ENCODE measurements at places on chromosomes 4 and X.

DNA sequence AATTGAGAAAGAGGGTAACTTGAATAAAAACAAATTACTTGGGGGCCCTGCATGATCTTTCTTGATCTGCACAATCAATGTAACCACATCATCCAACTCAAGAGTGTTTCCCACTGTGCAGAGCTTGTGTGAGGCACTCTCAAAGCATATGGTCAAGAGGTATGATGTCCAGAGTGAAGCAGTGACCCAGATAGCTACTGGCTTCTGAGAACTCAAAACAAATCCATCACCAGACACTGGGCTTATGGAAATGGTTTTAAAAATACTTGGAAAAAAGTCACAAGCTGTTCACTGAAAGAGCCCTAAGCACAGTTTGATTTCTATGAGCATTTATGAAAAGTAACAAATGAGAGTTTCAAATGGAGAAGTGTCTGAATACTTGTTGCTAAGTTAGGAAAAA, 361.0 kb downstream of the GRXCR1 start:
- DNase-seq = no peak

DNA sequence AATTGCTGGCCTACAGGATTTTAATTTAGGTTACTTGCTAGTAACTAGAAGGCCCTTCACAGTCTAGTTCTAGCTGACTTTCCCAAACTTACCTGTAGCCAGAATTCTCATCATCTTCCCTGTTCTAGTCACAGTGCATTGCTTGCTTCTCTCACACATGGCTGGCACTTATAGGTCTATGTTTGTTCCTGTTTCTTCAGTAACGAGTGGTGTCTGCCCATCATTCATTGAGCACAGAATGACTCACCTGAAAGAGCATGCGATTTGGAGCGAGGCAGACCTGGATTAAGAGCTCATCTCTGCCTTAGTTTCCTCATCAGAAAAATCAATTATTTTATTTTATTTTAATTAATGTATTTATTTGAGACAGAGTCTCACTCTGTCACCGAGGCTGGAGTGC, 201.7 kb upstream of the ANK2 start:
- no peak for DNase-seq

DNA sequence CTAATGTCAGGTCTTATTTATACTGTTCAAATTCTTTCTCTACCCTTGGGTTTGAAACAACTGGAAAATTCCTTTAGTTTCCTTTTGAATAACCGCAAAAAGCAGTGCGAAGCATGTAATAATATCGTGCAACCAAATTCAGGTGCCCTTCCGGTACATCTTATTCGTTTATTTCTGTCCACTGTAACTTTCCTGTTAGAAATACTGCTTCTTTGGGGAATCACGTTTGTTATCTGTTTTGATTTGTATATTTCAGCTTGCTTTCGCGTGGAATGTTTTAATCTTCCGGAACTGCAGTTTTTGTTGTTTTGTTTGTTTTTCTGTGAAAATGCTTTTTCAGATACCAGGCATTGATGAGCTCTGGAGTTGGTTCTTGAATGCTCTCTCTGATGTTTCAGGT, 85.7 kb upstream of the HPRT1 start:
- DNase-seq = no peak

DNA sequence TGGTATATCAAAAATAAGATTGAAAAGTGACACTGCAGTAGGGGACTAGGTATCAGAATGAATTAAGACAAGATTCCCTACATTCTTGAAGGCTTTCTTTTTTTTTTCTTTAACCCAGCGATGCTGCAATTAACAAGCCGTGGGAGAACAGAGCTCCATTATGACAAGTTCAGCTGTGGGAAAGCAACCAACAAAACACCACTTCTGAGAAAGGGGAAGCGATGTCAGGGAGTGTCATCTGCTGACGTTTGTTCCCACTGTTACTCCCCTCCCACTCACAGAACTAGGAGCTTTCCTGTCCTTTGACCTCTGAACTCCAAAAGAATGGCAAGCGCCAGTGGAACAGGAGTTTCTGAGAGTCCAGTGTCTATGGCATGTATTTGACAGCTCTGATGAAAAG, 90.2 kb upstream of the SLITRK2 start:
- peak; percentile 79 for DNase-seq

DNA sequence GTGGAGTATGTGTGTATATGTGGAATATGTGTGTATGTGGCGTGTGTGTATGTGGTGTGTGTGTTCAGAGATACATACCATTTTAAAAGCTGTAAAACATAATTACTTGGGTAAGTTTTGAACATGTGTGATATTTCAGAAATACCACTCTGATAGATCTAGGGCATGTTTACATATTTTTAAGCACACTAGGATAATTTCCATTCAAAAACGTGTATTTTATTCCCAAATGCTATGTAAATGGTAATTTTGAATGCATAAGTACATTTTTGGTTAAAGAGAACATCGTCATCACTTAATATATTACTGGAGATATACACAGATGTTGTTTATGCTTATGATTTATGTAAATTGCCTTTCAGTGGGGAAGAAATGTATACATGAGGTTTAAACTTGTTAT, 34.7 kb upstream of the SHISA3 start:
- no peak for DNase-seq

DNA sequence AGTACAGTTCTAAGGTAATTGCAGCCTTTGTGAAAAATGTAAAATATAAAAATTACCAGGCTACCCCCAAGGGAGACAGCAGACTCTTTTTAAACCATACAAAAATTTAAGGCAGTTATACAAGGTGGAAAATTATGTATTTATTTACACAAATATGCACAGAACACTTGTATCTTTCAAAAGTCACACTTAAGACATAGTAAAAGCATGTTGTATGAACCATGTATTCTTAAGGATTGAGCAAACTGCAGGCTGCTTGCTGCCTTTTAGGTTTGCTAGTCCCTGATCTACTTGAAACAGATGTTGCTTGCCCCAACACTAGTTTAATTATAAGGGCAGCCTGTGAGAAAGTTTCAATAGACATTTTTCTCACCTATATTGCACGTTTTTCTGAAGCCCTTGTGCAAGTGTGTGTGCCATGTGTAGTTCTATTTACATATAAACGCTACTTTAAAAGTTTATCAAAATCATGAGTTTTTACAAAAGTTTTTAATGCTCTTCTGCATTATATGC, 72.8 kb downstream of the PRSS12 start:
- DNase-seq = no peak

GRCh38 chrX:19747652-19748610, 139.5 kb downstream of the SH3KBP1 start:
- no peak for DNase-seq

DNA sequence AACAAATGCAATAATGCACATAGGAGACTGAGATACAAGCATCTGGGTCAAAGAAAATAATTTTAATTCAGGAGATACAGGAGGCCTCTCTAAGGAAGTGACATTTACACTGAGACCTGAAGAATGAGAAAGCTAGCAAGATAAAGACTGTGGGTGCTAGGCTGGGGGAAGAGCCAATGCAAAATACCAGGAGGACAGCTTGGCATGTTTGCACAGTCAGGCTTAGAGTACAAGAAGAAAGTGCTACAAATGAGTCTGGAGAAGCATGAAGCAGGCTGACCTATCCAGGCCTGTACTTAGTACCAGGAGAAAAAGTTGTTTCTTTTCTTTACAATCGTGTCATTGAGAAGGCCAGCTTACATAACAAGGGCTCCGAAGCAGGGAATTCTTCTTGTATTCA, 56.9 kb downstream of the GABRB1 start:
- no peak for DNase-seq

DNA sequence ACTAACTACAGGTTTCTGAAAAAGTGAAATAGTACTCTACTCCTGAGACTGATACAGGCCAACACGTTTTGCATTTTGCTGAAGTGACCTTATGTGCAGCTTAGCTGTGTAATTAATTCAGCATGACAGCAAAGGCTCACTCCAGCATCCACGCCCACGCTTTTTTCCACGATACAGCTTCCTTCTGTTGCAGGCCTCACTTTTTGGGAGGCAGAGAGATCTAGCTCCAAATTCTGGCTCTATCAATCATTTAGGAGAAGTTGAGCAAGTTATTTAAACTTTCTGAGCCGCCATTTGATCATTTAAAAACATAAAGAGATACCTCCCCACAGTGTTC, 160.3 kb downstream of the AFAP1 start:
- no peak for DNase-seq

GRCh38 chrX:19682712-19683331, 167.5 kb upstream of the MAP3K15 start:
- DNase-seq = peak; percentile 27

DNA sequence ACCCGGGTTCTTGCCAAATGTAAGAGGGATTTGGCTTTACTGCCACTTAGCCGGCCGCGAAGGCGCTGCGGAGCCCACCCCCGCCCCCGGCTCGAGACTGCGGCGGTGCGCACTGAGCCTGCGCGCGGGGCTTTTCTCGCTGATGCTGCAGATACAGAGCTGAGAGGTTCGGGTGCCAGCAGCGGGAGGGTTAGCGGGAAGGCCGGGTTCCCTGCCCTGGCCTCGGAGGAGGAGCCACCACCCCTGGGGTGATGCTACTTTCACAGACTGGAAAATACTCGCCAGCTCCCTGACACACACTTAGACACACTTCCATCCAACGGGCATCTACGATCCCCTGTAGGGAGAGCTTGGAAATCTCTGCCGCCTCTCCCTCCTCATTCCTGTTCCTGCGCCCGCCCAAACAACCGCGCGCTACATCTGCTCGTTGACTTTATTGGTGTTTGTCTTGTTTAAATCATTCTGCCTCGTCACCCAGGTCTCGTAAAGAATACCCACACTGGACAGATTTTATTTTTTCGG, 2.1 kb upstream of the PCDH7 start:
- peak; percentile 70 for DNase-seq

GRCh38 chr4:8473920-8474590, 33.5 kb downstream of the TRMT44 start:
- DNase-seq = no peak

- DNase-seq = no peak
Measured at GRCh38 chr4:139457318-139457717, 3.4 kb downstream of the RAB33B start.

DNA sequence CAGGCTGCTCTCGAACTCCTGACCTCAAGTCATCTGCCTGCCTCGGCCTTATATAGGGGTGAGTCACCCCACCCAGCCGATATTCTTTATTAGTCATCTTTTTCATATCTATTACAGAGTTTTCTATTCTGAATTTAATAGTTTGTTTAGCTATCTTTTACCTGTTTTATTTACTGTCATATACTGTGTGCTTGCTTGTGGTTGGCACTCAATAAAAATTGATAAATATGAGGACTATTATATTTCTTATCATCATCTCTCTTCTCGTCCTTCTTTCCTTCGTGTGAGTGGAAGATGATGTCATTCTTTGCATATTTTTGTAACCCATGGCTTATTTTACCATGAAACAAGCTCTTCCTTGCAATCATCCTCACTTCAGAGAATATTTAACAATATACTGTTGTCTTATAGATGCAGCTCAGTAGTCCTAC, 265.5 kb downstream of the ARHGAP24 start:
- DNase-seq = no peak

GRCh38 chr4:122772311-122772710, 39.8 kb downstream of the BBS12 start:
- no peak for DNase-seq

DNA sequence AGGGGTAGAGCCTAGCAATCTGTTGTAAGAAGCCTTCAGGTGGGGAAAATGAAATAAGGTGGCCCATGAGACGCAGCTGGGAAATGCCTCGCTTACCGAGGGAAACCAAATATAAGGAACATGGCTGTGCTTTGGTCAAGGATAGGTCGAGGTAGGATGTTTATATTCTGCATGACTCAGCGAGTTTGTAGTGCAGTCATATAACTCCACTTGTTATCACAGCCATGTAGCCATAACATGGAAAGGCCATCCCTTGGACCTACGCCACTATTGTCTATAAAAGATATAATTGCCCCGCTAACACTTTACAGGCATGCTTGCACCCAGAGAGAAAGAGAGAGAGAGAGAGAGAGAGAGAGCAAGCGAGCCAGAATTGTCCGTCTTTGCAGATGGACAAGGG, 80.9 kb upstream of the GLRA2 start:
- DNase-seq = no peak

GRCh38 chr4:113837397-113837796, 75.9 kb upstream of the CAMK2D start:
- peak; percentile 22 for DNase-seq

GRCh38 chr4:165331823-165332222, 4.4 kb downstream of the MSMO1 start:
- no peak for DNase-seq

DNA sequence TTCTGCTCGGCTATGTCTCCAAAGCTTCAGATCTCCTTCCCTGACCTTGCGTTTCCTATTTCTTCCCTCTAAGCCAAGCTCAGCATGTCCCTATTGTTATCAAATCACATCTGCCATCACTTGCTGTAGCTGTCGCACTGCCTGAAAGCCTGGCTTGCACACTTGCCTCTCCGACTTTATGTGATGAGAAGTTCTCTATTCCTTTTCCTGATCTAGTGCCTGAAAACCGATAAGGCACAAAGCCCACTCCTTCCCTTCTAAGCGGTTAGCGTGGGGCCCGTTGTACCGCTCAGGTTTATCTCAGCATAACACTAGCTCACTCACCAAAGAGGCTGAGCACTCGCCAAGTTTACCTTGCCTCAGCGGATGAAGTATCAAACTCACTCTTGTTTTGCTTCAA, 816 bp downstream of the NMU start:
- no peak for DNase-seq

DNA sequence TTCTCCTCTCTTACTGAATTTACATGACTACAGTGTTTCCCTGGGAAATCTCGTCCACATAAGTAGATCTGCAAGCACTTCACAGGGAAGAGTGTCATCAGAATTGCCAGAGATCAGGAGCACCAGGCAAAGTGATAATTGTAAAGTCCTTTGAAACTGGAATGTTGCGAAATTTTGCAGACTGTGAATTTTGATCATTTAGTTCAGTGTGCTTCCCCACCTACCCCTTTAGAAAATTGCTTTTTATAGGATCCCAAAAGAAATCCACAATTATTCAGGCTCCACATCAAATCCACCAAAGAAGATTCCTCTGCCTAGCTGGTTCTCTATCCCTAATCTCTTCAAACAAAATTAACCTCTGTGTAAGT, 10.2 kb downstream of the PTCHD1 start:
- DNase-seq = no peak

- no peak for DNase-seq
Measured at GRCh38 chrX:100600758-100601157, 16.0 kb downstream of the TNMD start.

GRCh38 chr4:38891051-38891983, 23.7 kb downstream of the FAM114A1 start:
- no peak for DNase-seq

GRCh38 chrX:70039758-70040157, 10.0 kb downstream of the AWAT2 start:
- no peak for DNase-seq

GRCh38 chr4:111954550-111954949, 190.7 kb upstream of the FAM241A start:
- no peak for DNase-seq

GRCh38 chr4:41177016-41177415, 37.3 kb downstream of the APBB2 start:
- no peak for DNase-seq

DNA sequence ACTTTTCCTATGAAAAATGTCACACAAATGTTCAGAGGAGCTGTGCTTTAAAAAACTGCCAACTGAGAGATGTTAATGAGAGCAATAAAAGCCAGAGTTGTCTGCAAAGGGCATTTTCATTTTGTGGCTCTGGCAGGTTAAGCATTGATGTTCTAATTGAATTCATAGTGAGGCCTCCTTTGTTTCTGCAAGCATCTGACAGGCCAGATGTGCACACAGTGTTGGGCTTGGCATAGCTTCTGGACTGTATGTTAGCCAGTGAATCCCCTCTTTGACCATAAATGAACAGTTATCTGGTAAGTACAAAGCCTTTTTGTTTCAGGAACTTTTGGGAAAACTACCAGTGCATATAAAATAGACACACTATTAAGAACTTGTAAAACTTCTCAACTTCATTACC, 81.9 kb downstream of the JADE3 start:
- peak; percentile 81 for DNase-seq

GRCh38 chr4:46081674-46082073, 42.2 kb downstream of the GABRG1 start:
- no peak for DNase-seq

All from putamen (tissue), 1 donor.